ENCODE measurements at places on chromosomes 7 and 10. TPM values are rescaled to one million over a fixed set of nuclear protein-coding genes. Genes with fewer than 3 reads are reported as not detected.

Gene C1GALT1
- polyA plus RNA-seq = 27.7 TPM

Gene SHLD2
- 27.3 TPM for polyA plus RNA-seq

GRCh38 chr10:80454513-80455460, 677 bp downstream of the TSPAN14 start:
- H3K4me3 ChIP-seq = peak overlapping the region; percentile 98
- no peaks in the 10 kb centered on the region for H3K36me3 ChIP-seq
- no peaks in the 10 kb centered on the region for H3K27me3 ChIP-seq
- H3K4me1 ChIP-seq = peaks cover 42% of the 10 kb centered on the region
- DNase-seq = no peak

GRCh38 chr7:157405501-157405900, 68.7 kb downstream of the DNAJB6 start:
- no peaks in the 10 kb centered on the region for H3K4me1 ChIP-seq
- no peak overlapping the region for H3K27ac ChIP-seq
- H3K27me3 ChIP-seq = no peaks in the 10 kb centered on the region

- peaks cover 63% of the 10 kb centered on the region for H3K4me1 ChIP-seq
- no peak overlapping the region for H3K4me3 ChIP-seq
- no peaks in the 10 kb centered on the region for H3K27me3 ChIP-seq
Measured at GRCh38 chr10:72335394-72336258, 19.1 kb downstream of the DNAJB12 start.
